ENCODE measurements at places on chromosomes 5 and 9. TPM values are rescaled to one million over a fixed set of nuclear protein-coding genes. Genes with fewer than 3 reads are reported as not detected.

DNA sequence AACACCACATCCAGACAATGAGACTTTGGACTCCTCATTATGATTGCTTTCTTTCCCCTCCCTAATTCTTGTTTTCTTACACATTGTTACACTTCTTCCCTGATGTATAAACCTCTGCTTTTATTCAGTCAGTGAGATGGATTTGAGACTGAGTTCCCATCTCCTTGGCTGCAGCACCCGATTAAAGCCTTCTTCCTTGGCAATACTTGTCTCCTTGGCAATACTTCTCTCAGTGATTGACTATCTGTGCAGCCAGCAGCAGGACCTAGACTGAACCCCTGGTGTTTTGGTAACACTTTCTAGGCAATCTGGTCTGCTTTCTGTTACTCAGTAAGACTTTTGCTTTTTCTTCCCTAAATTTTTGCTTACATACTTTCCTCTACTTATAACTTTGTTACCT is 492.8 kb upstream of the SMC2 start:
- H3K36me3 ChIP-seq, result no peaks in the 10 kb centered on the region
- no peak overlapping the region for H3K4me3 ChIP-seq
- H3K27ac ChIP-seq, result no peak overlapping the region
- no peaks in the 10 kb centered on the region for H3K4me1 ChIP-seq

DNA sequence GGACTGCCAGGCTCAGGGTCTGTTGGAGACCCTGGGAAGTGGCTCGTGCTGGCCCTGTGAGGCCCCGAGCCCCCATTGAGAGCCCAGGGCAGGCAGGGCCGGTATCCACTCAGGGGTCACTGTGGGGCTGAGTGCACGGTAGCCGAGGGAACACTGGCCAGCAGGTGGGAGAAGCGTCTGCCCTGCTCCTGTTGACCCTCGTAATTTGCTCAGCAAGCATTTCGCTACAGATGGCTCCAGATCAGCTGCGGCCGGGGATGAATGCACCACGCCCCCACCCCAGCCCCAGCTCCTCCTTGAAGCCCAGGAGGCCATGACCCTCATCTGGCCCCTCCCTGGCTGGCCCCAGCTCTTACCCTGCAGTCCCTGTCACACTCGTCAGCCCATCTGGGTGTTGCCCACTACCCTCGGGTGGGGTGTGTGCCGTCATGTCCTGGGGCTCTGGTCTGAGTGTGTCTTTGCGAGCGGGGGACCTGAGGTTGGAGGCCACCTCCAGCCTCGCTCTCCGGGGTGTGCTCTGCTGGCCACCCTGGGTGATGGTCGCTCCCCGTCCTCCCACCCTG is 6.1 kb upstream of the NRARP start:
- peaks cover 7% of the 10 kb centered on the region for H3K4me1 ChIP-seq
- no peaks in the 10 kb centered on the region for H3K36me3 ChIP-seq
- no peak for DNase-seq
- no peak overlapping the region for H3K27ac ChIP-seq
- H3K4me3 ChIP-seq, result no peak overlapping the region

DNA sequence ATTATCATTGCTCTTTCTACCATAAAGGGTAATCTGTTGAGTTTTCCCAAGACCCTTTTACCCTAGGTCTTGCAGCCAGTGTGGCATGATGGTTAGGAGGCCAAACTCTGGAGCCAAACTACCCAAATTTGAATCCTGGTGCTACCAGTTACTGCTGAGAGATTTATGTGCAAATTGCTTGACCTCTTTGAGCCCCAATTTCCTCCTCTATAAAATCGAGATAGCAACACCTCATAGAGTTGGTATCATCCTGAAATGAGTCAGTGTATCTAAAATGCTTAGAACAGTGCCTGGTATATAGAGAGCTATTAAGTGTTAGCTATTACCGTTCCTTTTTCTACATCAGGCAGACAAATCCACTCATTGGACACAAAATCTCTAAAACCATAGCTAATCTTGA is 43.0 kb downstream of the ACTBL2 start:
- peaks cover 13% of the 10 kb centered on the region for H3K27me3 ChIP-seq
- no peaks in the 10 kb centered on the region for H3K36me3 ChIP-seq
- H3K27ac ChIP-seq, result no peak overlapping the region
- no peak overlapping the region for H3K4me3 ChIP-seq
- no peak for DNase-seq

GRCh38 chr5:160271836-160272235 is 40.5 kb downstream of the CCNJL start:
- H3K27ac ChIP-seq, result no peak overlapping the region
- H3K27me3 ChIP-seq, result peaks cover 17% of the 10 kb centered on the region
- H3K4me1 ChIP-seq, result peaks cover 3% of the 10 kb centered on the region
- DNase-seq, result no peak
- no peak overlapping the region for H3K4me3 ChIP-seq

GRCh38 chr5:32291591-32291990 is 21.1 kb downstream of the MTMR12 start:
- peaks cover 9% of the 10 kb centered on the region for H3K4me1 ChIP-seq
- no peak for DNase-seq
- H3K27me3 ChIP-seq, result no peaks in the 10 kb centered on the region
- H3K4me3 ChIP-seq, result no peak overlapping the region
- H3K36me3 ChIP-seq, result peaks cover 62% of the 10 kb centered on the region

ZBTB43 gene
- total RNA-seq, result 28.9 TPM

All from activated CD8-positive, alpha-beta memory T cell treated with anti-CD3 and anti-CD28 coated beads, Interleukin-2, amount 10 ng/mL, durations not matched to agents 7 days and 5 days (primary cell).